ENCODE measurements at places on chromosomes 5 and 9. TPM values are rescaled to one million over a fixed set of nuclear protein-coding genes. Genes with fewer than 3 reads are reported as not detected.
A peak's percentile ranks its signal among the peaks of the same experiment; 100 is the strongest.

DNA sequence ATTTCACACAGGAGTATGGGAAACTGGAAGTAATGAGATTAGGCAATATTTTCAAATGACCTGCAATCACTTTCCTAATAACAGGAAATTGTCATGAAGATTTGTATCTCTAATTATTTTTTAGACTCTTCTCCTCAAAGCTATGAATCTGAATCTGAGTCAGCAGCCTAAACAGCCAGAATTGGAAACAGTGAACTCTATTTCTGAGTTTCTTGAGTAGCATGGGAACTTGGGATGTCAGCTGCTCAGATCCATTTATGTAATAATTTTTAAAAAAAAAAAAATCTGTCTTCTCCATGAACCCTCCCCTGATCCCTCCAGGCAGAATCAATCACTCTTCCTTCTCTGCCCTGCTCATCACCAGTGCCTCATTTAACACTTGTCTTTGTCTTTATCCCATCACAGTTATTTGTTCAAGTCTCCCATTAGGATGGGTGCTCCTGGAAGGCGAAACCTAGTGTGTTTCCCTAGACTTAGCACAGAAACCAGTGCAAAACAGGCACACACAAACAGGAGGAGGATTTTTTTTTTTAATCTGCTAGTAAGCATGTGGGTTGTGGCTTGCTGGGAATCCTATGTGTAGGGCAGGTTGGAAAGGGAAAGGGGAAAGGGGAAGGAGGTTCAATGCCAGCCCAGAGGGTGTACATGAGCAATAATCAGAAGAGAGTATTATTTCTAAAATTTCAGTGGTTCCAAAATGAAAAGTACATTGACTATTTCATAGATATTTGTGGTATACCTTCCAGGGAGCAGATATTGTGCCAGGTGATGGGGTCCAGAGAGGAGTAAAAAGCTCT is 186.8 kb downstream of the TTLL11 start:
- DNase-seq = no peak

GRCh38 chr5:84384604-84385575 is at the start of gene EDIL3:
TSS of gene EDIL3 (minus strand) at chr5:84384880. CDS start at chr5:84384374, 506 bp downstream.
- peak; percentile 78 for DNase-seq

GRCh38 chr9:133103987-133104505 is 17.0 kb downstream of the RALGDS start:
- no peak for DNase-seq

- no peak for DNase-seq
Observed at GRCh38 chr5:78926252-78926651, 58.9 kb downstream of the ARSB start.

DNA sequence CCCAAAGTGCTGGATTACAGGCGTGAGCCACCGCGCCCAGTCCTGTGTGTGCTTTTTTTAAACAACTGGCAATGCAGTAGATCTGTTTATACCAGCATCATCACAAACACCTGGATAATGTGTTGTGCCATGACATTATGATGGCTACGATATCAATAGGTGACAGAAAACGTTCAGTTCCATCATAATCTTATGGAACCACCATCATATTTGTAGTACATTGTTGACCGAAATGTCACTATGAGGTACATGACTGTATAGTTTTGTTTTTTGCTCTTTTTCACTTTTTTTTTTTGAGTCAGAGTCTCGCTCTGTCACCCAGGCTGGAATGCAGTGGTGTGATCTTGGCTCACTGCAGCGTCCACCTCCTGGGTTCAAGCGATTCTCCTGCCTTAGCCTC is 24.4 kb downstream of the ANKRD55 start:
- no peak for DNase-seq

DNA sequence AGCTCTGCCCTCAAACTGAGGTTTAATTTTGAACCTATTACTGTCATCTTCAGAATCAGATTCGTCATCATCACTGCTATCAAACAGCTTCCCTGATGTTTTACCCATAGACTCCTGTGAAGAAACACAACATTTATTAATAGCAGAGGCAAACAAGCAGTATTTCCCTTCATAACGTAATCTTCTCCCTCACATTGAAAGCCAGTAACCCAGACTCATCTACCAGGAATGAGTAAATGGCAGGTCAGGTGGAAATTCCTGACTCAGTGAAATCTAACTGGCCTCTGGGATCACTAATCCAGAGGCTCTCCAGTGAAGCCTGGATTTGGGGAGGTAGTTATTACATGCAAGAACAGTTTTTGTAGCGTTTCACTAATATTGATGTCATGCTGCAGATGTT is 14.6 kb downstream of the NOL8 start:
- no peak for DNase-seq

GRCh38 chr9:113646491-113646890 is 183.0 kb downstream of the RGS3 start:
- DNase-seq = no peak

DNA sequence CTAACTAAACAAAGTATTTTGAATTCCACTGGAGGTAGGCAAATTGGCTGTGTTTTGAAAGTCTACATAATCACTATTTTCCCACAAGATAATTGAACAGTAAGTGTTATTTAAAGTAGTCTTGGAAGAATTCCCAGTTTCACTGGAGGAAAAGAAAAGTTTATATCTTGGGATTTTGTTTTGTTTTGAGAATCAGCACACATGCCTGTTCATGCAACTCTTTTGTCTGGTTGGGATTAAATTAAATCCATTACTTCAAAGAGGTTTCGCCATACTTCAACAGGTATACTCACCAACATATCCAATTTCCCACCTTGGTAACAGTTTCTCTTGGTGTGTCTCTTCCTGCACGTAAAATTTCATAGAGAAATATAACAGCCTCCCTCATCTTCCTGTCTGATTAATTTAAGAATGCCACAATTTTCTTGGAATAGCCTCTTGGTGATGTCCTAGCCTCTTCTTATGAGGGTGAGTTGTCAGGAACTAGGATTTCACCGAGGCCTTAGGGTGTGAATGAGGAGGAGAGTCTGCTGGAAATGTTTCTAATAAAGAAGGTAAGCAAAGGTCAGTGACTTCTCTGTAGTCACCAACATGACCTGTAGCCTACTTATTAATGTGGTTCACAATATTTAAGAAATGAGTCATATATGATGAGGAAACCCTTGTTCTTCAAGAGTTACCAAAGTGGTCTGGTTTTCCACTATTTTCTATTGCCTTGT is 48.1 kb downstream of the ITGA2 start:
- DNase-seq = no peak

GRCh38 chr5:141680751-141681201 is 1.3 kb downstream of the ARAP3 start:
- no peak for DNase-seq

DNA sequence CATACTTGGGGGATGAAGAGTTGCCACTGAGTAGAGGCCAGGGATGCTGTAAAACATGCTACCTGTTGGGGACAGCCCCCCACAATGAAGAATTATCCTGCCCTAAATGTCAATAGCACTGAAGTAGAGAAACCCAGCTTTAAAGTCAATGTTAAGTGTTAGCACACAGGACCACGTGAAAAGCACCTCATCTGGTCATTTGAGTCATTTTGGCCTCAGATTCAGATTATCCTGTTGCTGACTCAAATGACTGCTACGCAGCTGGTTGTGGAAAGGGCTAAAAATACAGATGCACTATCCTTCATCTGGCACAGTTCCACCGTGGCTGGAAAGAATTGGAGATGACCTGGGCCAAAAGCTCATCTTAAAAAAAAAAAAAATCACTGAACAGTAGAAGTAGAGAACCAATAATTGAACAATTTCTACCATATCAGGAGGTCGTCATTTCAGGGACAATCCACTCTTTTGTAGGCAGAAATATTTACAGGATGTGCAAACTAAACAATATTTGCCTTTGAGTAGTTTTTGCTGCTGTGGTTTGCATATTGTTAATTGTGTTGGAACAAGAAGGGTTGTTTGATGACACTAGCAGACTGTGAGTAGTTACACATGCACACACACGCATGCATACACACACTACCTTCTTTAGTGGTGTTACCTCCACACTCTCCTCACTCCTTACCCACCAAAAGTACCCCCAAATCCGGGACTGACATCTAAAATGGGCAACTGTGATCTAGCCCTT is 195.3 kb upstream of the KLF9 start:
- no peak for DNase-seq

DNA sequence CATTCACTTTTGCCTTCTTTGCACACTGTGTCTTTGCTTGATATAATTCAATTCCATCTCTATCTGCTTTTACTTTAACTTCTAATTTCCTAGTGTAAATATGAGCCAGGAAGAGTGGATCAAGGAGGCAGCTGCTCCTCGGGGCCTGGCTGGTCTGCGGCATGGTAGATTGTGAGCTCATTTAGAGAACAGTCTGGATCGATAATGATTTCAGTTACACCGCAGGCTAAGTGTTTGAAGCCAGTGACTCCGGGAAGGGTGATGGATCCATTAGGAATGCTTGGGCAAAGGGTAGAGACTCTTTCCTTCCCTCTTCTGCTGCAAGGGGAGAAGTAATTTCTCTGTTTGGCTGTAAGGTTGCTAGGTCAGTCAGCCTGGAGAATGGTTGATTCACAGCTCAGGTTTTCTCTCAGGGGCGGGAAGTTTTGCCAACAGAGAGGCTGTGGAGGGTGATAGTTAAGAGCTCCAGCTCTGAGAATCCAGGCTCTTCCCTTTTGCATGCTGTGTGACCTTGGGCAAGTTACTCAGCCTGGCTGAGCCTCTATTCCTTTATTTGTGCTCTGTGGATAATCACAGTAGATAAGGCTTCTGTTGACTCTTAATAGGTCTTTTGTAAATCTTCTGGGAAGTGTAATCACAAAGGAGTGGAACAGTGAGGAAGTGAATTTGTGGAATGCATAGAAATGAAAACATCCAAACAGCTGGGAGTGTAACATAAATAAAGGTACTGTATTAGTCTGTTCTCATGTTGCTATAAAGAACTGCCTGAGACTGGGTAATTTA is 99.1 kb downstream of the PTTG1 start:
- no peak for DNase-seq

DNA sequence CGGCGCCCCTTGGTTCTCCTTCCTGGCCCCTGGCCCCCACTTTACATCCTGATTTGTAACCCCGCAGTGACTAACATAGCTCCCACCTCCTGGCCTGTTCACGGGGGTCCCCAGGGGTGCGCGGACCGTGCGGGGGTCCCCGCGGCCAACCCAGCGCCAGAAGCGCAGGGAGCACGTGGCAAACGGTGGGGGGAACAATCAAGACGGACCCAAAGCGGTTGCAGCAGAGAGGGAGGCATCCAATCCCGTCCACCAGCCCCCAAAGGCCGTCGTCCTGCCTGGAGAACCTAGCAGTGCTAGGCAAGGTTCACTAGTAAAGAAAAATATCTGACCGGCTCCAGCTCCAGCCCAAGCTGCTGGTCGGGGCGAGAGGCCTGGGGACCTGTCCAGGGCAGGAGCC is 201.5 kb downstream of the AUH start:
- DNase-seq = no peak

GRCh38 chr5:14445013-14445412 is 136.6 kb upstream of the OTULINL start:
- DNase-seq = no peak

DNA sequence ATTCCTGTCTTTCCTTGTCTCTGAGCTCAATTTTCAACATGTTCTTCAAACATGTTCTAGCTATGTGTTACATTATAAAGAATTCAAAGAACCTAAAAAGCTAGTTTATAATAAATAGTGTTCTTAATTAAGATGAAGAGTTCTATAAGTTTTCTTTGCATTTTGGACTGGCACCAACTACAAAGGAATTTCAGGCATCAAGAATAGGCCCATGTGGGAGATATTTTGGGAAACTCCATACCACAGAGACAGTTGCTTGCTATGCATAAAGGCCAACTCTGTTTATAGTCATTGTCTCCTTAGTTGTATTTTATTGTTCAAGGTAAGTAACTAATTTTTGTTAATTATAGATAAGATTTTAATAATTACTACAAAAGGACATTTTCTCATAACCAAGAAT is 4.5 kb downstream of the SLF1 start:
- no peak for DNase-seq

DNA sequence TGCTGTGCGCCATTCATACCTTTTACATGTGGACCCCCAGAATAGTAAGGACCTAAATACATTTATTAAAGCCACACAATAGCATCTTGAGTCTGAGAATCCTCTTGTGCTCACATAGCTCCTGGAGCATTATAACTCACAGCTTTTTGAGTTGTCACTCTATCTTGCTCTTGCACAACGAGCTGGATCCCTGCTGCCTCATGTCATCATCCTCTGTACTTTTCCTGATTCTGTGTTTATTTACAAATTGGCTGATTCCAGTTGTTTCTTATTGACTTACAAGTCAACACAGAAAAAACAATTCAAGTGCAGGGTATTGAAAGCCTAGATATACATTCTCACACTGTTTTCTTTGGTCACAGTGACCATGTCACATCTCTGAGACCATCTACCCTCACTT is 112.9 kb downstream of the SLC1A3 start:
- no peak for DNase-seq

GRCh38 chr5:66981266-66982055 is 215.1 kb downstream of the CD180 start:
- DNase-seq = no peak

DNA sequence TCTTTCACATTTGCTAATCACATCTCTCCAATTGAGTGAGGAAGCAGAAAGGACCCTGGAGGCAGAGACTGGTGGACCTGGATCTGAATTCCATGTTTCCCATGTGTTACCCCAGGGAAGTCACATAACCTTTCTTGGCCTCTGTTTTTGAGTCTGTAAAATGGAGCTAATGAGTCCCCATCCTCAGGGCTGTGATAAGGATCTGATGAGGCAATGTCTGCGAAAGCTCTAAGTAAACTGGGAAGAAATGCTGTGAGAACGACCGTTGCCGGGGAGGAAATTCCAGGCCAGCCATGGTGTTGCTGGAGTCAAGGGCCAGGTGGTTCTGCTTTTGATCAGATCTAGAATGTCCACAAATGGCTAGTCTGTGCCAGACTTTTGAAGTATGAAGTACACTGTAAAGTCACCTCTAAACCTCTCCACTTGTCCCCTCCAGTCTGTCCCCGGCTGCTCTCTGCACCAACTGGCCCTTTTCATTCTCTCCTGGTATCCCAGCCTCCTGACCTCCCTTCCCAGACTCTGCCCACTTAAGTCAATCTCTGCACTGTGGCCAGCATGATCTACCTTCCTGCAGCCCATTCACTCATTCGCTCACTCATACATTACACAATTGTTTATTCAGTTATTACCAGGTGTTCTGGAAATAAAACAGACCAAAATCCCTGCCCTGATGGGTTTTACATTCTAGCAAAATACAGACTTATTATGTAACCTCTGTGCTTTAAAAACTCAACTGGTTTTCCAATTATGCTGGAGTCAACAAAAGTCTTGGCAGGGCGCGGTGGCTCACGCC is 32.5 kb upstream of the N4BP3 start:
- no peak for DNase-seq

Gene DDX46
- 105 TPM for polyA plus RNA-seq

Gene WWC1
- polyA plus RNA-seq = 128 TPM

Gene PPP2R2B
- polyA plus RNA-seq = 0.23 TPM

Gene UGT3A1
- 0.33 TPM for polyA plus RNA-seq

Gene PAEP
- not detected for polyA plus RNA-seq

Gene CCDC187
- 1.6 TPM for polyA plus RNA-seq

Measured in left lung (tissue), 14 donors.